Non-pigmented ciliary epithelial cell (primary cell): ENCODE measurements at places on chromosomes 11 and 22.

GRCh38 chr22:29633514-29634312 lies 30.3 kb downstream of the NF2 start:
- DNase-seq = no peak

DNA sequence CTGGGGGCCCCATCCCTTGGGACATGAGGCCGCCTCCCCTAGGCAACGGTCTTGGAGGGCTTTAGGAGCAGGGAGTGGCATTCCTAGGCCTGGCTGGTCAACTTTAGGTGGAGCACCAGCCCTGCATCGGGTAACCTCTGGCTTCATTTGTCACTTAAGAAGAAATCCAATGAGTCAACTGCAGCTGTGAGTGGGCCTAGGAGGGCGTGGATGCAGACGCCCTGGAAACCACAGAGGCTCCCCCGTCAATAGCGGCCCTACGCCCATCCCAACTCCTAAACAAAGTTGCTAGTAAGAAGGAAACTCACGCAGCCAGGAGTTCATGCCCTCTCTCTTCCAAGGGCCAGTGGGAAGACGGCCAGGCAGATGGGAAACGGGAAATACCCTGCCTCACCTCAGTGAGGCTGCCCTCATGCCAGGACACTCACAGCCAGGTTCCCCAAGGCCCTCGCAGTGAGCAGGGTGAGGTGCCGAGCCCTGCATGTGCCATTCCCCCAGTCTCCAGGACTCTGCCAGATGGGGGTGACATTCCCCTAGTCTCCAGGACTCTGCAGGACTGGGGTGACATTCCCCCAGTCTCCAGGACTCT lies 20.8 kb downstream of the BID start:
- DNase-seq = no peak

DNA sequence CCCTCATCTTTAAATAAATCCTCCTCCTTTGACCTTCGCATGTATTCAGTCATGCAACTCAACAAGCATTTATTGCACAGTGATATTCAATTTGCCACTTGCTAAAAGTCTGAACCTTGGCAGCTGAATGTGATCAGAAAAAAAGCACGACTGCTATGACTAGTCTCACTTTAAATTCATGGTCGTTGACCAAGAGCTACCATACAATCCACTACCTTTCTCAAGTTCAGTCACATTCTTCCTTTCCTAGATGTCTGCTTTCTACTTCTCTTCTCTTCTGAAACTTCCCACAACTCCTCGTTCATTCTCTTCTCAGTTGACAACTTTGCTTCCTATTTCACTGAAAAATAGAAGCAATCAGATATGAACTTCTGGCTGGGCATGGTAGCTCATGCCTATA lies 2.0 kb upstream of the SAA1 start:
- DNase-seq = no peak

- DNase-seq = no peak
These were observed 14.4 kb upstream of the SERPINH1 start for GRCh38 chr11:75547617-75548058.

DNA sequence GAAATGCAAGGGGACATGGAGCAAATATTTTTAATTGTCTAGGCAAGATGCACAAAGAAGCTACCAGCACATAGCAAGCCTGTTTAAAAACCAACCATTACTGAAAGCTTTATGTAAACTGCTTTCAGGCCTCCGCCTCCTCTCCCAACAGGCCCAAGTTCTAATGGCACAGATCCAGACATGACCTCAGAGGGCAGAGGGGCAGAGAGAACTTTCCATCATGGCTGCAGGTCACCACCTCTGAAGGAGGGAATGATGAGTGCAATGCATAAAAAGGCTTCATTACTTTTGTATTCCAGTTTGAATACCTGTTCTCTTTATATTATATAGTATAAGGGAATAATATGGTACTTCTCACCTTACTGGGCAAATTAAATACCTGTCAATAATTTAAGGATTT lies 15.2 kb downstream of the DDX17 start:
- DNase-seq = no peak

- no peak for DNase-seq
These were observed 5.9 kb downstream of the CADM1 start for GRCh38 chr11:115498354-115498753.
